CD4-positive, alpha-beta T cell treated with Interferon gamma for 1 hour (primary cell): ENCODE measurements at places on chromosomes 2 and 18.

DNA sequence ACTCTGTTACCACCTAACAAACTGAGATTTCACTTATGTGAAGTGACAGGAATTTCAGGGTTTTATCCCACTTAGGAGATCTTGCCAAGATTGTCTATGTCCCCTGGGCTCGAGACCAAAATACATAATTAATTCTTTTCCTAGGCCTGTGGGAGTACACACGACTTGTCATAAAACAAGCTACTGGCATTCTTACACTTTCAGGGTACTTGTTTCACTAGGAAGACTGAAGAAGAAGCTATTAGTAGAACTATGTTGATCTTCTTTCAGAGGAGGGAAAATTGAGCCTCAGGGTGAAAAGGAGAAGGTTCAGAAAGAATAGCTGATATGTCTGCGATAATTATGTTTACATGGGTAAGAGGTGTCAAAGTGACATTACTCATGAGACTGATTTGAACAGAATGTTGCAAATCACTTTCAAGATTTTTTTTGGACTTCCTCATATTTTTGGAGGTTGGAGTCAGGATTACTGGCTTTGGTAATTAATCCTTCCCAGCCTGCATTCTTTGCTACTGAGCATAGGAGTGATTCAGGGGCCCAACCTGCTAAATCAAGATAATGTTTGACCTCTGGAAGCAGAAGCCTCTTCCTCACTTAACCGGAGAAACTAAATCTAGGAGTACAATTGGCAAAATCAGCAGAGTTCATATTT lies 240.0 kb upstream of the NT5C1B start:
- no peak for DNase-seq

DNA sequence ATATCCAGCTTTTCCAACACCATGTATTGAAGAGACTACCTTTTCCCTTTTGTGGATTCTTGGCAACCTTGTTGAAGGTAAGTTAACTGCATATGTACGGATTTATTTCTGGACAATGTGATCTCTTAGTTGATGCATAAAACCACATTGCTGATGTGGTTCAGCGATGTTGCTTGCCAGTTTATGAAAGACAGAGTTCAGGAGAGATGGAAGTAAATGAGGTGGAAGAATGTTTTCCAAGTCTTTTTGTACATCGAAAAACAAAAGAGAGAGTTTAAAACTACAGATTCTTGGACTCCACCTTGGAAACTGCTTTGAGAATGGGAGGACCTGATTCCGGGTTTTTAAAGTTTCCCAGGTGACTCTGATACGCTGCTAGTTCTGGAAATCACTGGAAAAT lies 43.8 kb downstream of the MOB4 start:
- no peak for DNase-seq

DNA sequence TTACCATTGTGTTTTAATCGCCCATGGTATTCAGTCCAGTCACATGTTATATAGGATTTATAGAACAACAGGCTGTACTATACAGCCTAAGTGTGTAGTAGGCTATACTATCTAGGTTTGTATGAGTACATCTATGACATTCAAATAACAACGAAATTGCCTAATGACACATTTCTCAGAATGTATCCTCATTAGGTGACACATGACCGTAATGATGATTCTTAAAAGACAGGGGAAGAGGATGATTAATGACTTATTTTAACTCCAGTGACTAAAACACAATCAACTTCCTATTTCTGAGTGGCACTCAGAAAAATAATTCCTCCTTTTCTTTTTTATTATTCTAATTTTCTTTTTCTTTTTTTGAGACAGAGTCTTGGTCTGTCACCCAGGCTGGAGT lies 63.0 kb upstream of the ACSL3 start:
- no peak for DNase-seq

DNA sequence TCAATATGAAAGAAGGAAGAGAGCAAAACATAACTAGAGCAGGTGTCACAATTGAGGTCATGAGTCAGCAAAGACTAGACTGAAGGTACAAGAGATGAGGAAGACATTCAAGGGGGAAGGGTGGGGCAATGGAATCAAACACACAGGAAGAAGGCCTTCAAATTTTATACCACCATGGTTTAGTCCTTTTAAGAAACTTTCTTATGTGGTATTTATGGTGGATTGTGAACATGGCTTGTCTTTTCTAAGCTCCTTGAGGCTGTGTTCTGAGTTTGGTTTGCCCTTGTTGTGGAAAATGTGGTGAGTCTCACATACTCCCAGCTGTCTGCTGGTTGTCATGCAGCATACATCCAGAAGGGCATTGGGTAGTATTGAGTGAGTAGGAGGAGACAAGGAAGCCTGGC lies 62.1 kb downstream of the NABP1 start:
- DNase-seq, result peak; percentile 13

DNA sequence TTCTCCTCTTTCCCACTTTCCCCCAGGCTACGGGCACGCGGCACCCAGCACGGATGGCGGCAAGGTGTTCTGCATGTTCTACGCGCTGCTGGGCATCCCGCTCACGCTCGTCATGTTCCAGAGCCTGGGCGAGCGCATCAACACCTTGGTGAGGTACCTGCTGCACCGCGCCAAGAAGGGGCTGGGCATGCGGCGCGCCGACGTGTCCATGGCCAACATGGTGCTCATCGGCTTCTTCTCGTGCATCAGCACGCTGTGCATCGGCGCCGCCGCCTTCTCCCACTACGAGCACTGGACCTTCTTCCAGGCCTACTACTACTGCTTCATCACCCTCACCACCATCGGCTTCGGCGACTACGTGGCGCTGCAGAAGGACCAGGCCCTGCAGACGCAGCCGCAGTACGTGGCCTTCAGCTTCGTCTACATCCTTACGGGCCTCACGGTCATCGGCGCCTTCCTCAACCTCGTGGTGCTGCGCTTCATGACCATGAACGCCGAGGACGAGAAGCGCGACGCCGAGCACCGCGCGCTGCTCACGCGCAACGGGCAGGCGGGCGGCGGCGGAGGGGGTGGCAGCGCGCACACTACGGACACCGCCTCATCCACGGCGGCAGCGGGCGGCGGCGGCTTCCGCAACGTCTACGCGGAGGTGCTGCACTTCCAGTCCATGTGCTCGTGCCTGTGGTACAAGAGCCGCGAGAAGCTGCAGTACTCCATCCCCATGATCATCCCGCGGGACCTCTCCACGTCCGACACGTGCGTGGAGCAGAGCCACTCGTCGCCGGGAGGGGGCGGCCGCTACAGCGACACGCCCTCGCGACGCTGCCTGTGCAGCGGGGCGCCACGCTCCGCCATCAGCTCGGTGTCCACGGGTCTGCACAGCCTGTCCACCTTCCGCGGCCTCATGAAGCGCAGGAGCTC lies 35.4 kb downstream of the KCNK3 start:
- DNase-seq, result no peak

GRCh38 chr2:237686659-237687136 lies 59.3 kb downstream of the LRRFIP1 start:
- peak; percentile 72 for DNase-seq

DNA sequence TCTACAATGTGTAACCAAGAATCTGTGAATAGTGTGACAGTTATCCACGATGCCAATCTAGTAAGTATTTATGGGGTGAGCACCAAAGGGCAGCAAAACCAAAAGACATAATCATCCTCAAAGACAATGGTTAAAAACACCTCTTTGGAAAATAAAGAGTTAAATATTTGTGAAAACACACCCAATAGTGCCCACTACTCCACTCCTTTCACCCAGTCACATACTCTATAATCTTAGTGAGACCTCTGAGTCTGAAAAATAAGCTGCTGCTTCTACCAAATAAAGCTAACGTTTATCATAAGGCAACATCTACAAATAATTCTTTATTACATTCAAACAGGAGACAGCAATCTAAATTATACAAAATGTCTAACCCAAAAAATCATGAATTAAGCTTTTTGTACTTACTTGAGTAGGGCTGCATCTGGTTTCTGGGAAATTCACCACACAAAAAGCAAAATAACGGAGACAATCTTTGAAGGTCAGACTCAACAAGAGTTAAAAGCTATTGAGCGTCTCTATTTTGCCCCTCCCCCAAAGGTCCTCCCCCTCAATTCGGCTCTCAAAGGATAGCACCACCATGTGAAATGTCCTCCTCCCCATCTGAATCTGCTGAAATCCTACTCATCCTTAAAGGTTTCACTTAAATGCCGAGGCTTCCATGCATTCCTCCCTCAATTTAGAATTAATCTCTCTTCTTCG lies 2.0 kb downstream of the RAPH1 start:
- DNase-seq, result no peak

DNA sequence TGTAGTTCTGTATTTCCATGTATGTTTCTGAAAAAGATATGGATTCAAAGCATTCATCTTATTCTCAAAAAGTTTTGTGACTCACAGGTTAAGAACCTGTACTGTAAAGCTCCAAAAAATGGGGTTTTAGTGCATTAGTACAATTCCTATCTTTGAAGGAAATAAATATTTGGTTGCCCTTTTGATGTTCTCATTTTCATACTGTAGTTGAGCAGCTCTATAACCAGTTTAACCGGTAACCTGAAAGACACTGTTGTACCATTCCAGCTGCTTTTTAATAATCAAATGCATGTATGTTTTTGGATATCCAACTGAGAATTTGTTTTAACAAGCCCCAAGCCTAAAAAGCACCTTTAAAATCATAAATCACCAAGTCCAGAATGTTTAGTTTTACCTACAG lies 9.6 kb upstream of the OSGEPL1 start:
- no peak for DNase-seq

GRCh38 chr2:69743847-69744264 lies 1.9 kb downstream of the ANXA4 start:
- DNase-seq, result no peak

DNA sequence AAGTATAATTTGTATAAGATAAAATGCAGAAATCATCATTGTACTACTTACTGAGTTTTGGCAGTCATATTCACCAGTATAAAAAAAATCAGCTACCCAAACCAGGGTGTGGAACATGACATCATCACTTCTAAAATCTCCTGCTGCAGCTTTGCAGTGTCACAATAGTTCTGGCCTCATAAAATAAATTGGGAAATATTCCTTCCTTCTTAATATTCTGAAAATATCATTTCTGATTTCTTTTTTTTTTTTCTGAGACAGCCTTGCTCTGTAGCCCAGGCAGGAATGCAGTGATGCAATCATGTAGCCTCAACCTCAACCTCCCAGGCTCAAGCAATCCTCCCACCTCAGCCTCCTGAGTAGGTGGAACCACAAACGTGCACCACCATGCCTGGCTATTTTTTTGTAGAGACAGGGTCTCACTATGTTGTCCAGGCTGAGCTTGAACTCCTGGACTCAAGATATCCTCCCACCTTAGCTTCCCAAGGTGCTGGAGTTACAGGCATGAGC lies 101.4 kb downstream of the TMEM18 start:
- no peak for DNase-seq

GRCh38 chr2:16614314-16614860 lies 51.2 kb downstream of the CYRIA start:
- no peak for DNase-seq

DNA sequence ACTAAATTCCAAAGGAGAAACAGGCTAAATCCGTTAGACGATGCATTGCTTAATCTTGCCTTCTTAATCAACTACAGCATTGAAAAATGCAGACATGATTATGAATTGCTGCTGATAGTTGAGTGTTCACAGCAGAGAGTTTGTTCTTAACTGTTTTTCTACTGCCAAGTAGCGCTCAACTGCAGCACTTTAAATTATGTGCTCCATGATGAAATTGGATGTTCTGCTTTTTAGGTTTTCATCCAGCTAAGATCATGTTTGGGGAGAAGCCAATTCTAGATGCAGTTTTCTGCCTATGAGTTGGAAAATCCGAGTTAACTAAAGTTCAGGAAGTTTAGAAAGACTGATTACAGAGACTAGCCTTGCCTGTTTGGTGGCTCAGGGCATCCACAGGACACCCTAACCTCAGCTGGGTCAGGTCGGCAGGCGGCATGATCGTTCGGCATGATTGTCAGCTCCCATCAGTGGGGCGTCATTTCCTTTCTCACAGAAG lies 119.4 kb upstream of the PIEZO2 start:
- no peak for DNase-seq

GRCh38 chr2:109372171-109372568 lies 241.6 kb downstream of the SEPTIN10 start:
- DNase-seq, result no peak

- DNase-seq, result no peak
Measured at GRCh38 chr2:46036929-46037328, 260.3 kb upstream of the EPAS1 start.

DNA sequence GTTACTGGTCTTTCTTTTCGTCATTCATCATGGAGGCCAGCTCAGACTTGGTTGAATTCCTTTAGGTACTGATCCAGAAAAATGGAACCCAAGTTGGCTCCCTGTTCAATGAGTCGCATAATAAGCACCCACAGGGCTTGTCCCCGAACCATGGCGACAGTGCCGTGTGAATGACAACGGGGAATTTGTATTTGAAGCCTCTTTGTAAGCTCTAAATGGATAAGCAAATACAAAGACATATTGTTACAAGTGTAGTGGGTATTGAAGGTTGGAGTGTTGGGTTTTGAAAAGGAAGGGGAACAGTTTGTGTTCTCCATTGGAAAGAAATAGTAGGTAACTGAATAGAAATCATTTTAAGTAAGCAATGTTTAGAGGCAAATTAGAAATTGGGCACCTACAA lies 288.9 kb downstream of the SLC4A3 start:
- DNase-seq, result no peak

- DNase-seq, result no peak
Measured at GRCh38 chr18:74669136-74669798, 71.6 kb downstream of the ZNF407 start.

- DNase-seq, result no peak
Measured at GRCh38 chr2:174013315-174013751, 48.2 kb upstream of the SP3 start.

- peak; percentile 66 for DNase-seq
Measured at GRCh38 chr2:46297546-46298271, 502 bp downstream of the EPAS1 start.

GRCh38 chr2:120486946-120487345 lies 141.0 kb downstream of the INHBB start:
- DNase-seq, result no peak
